WTC11 (cell line): ENCODE measurements at places on chromosomes 6 and 20. TPM values are rescaled to one million over a fixed set of nuclear protein-coding genes. Genes with fewer than 3 reads are reported as not detected.

The DYNLRB1 gene
- total RNA-seq: 99.3 to 126 TPM (median 115 TPM) in 3 replicates

The REM1 gene
- not detected in 3 replicates for total RNA-seq

The DEFB129 gene
- not detected in 3 replicates for total RNA-seq

GRCh38 chr20:2149507-2149906, 47.9 kb downstream of the STK35 start:
- no peak overlapping the region for H3K4me3 ChIP-seq
- H3K27ac ChIP-seq: peak overlapping the region; percentile 36; the same call in 1 of the 2 replicates
- H3K4me1 ChIP-seq: peaks cover 22% of the 10 kb centered on the region
- peaks cover 2% of the 10 kb centered on the region; the same call in 1 of the 2 replicates for H3K36me3 ChIP-seq
- no peak for DNase-seq

GRCh38 chr6:139290787-139291311, 949 bp downstream of the TXLNB start:
- DNase-seq: no peak
- H3K36me3 ChIP-seq: no peaks in the 10 kb centered on the region; the same call in 1 of the 2 replicates
- H3K27me3 ChIP-seq: no peaks in the 10 kb centered on the region
- H3K27ac ChIP-seq: no peak overlapping the region

GRCh38 chr6:121201105-121201504, 133.2 kb downstream of the TBC1D32 start:
- H3K27me3 ChIP-seq: no peaks in the 10 kb centered on the region
- no peak overlapping the region for H3K4me3 ChIP-seq
- H3K4me1 ChIP-seq: peaks cover 6% of the 10 kb centered on the region
- DNase-seq: no peak
- no peak overlapping the region for H3K27ac ChIP-seq
